Placental pericyte (primary cell): ENCODE measurements at places on chromosomes 16 and 17. TPM values are rescaled to one million over a fixed set of nuclear protein-coding genes. Genes with fewer than 3 reads are reported as not detected.

HS3ST2 gene
- not detected in 2 replicates for total RNA-seq

SPATA32 gene
- not detected in 2 replicates for total RNA-seq

MCRIP1 gene
- total RNA-seq: 82.0 and 100 TPM in 2 replicates

C17orf113 gene
- total RNA-seq: under 0.01 and 0.22 TPM in 2 replicates

TMEM256 gene
- 33.3 and 54.4 TPM in 2 replicates for total RNA-seq

MLYCD gene
- total RNA-seq: 2.4 and 3.7 TPM in 2 replicates

TMC7 gene
- 0.22 and 0.43 TPM in 2 replicates for total RNA-seq

ANKRD40CL gene
- total RNA-seq: not detected in 2 replicates

DNAH3 gene
- total RNA-seq: under 0.01 and 0.14 TPM in 2 replicates

KRT12 gene
- total RNA-seq: 0.43 TPM in 1 of 2 replicates, not detected in the other

CTRB1 gene
- total RNA-seq: not detected in 2 replicates

NPIPA1 gene
- total RNA-seq: 37.1 and 62.6 TPM in 2 replicates

SLC52A1 gene
- total RNA-seq: 0.14 TPM in 1 of 2 replicates, not detected in the other

TNK1 gene
- total RNA-seq: 0.22 TPM in 1 of 2 replicates, not detected in the other

CENPX gene
- total RNA-seq: 22.5 and 48.7 TPM in 2 replicates

CDH1 gene
- total RNA-seq: 0.22 and 0.43 TPM in 2 replicates

ZNF19 gene
- total RNA-seq: 2.4 and 3.3 TPM in 2 replicates

COPZ2 gene
- 35.1 and 90.2 TPM in 2 replicates for total RNA-seq

SULT1A2 gene
- total RNA-seq: 0.44 TPM in 1 of 2 replicates, not detected in the other

PHLPP2 gene
- total RNA-seq: 7.2 and 12.6 TPM in 2 replicates

OR1F1 gene
- total RNA-seq: not detected in 2 replicates

ROGDI gene
- total RNA-seq: 15.5 and 28.8 TPM in 2 replicates

SLC38A8 gene
- total RNA-seq: not detected in 2 replicates

DBNDD1 gene
- total RNA-seq: 0.72 and 0.88 TPM in 2 replicates

WSCD1 gene
- total RNA-seq: 0.14 and 1.8 TPM in 2 replicates

HCRT gene
- not detected in 2 replicates for total RNA-seq

PLCD3 gene
- 47.0 and 114 TPM in 2 replicates for total RNA-seq

UTS2R gene
- not detected in 2 replicates for total RNA-seq

GPR142 gene
- not detected in 2 replicates for total RNA-seq

CCL18 gene
- not detected in 2 replicates for total RNA-seq

ITGAX gene
- total RNA-seq: under 0.01 TPM in 1 of 2 replicates, not detected in the other

CDRT15 gene
- not detected in 2 replicates for total RNA-seq

MSLN gene
- total RNA-seq: not detected in 2 replicates

KRT39 gene
- total RNA-seq: 0.43 TPM in 1 of 2 replicates, not detected in the other

FOXN1 gene
- total RNA-seq: not detected in 2 replicates

NUBP2 gene
- total RNA-seq: 78.1 and 96.1 TPM in 2 replicates

CDK3 gene
- total RNA-seq: 0.66 and 1.9 TPM in 2 replicates

KRTAP17-1 gene
- total RNA-seq: not detected in 2 replicates

CPHXL gene
- total RNA-seq: not detected in 2 replicates

DNAAF8 gene
- total RNA-seq: 0.57 and 1.1 TPM in 2 replicates

RNF43 gene
- not detected in 2 replicates for total RNA-seq

PERCC1 gene
- total RNA-seq: not detected in 2 replicates

CIITA gene
- total RNA-seq: 0.43 TPM in 1 of 2 replicates, not detected in the other

MYH2 gene
- not detected in 2 replicates for total RNA-seq
